ENCODE measurements at places on chromosomes 3 and 15.

GRCh38 chr3:111666041-111666735, 71.0 kb upstream of the ZBED2 start:
- no peak for DNase-seq

- DNase-seq, result no peak
Observed at GRCh38 chr3:189317911-189318310, 146.1 kb downstream of the TPRG1 start.

- DNase-seq, result no peak
Observed at GRCh38 chr3:190537146-190537545, 23.3 kb downstream of the IL1RAP start.

DNA sequence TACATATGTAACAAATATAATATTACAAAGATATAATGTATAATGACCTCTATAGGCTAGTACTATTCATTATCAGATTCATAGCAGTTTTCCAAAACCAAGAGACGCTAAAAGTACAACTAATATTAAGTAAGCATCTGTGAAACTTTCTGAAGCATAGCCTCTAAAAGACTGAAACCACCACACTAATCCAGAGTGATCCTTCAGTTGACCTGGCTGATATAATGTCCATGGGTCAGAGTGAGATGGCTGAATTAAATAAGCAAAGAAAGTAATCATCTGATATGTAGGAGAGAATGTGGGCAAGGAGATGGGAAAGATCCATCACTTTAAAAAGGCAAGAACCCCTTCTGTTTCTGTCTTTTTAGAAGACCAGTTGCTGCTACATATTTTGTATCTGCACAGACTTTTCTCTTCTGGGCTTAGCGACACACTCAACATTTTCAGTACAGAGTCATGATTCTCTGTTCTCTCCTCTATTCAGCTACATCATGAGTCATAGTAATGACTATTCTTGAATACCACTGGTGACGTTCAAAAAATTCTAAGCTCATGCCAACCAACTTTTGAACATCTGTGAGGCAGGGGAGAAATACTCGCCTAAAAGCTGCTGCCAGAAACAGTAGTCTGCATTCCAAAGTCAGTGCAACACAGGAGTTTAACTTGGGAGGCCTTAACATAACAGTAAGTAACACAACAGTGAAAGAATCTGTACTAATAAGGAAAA, 149.6 kb downstream of the MAGI1 start:
- DNase-seq, result no peak

- no peak for DNase-seq
Observed at GRCh38 chr3:45787551-45787950, 8.8 kb downstream of the SLC6A20 start.

DNA sequence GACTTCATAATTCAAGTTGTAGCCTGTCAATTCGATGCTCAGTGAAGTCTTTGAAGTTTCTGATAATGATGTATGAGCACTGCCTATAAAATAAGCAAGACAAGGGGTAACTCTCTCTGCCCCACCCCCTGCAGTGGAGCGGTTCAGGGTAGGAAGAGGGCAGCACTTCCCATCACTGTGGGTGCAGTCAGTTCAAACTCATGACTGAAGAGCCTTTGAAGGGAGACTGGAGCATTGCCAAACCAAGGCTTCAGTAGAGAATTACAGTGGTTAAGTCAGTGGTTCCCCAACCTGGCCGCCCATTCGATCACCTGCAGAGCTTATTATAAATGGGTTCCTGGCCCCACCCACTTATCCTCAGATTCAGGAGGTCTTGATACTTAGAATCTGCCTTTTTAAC, 190.6 kb downstream of the SHQ1 start:
- DNase-seq, result peak; percentile 7

GRCh38 chr15:90991587-90992285, 2.6 kb downstream of the PRC1 start:
- DNase-seq, result no peak
